ENCODE measurements at places on chromosomes 2 and 18.

DNA sequence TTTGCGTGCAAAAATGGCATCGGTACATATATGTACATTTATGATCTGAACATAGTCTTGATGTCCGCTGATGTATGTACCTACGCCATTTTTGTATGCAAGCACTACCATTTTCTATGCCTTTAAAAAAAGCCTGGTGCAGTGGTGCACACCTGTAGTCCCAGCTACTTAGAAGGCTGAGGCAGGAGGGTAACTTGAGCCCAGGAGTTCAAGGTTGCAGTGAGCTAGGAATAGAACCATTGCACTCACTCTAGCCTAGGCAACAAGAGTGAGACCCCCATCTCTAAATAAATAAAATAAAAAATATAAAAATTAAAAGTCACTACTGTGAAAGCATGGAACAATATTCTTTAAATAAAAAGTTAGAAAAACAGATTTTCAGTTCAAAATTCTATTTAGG, 16.7 kb downstream of the RAB1A start:
- DNase-seq, result no peak

- DNase-seq, result no peak
Measured at GRCh38 chr2:135893374-135893794, 17.1 kb upstream of the MCM6 start.

- DNase-seq, result peak; percentile 29
Measured at GRCh38 chr2:188381614-188382013, 89.9 kb downstream of the GULP1 start.

DNA sequence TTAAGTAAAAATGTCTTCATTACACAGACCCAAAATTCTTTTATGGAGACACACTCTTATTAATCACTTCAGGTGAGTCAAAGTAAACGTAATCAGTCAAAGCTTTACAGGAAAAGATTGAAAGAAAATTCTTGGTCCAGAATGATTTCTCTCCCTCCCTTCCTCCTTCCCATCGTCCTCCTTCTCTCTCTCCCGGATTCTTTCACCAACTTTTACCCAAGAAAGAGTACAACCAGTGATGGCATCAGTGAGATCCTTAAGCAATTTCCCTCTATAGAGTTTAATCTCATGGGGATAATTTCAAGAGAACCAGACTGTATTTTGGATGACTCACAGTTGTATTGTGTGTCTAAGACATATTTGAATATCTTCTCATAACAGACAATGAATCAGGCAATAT, 258.1 kb downstream of the ALK start:
- no peak for DNase-seq

DNA sequence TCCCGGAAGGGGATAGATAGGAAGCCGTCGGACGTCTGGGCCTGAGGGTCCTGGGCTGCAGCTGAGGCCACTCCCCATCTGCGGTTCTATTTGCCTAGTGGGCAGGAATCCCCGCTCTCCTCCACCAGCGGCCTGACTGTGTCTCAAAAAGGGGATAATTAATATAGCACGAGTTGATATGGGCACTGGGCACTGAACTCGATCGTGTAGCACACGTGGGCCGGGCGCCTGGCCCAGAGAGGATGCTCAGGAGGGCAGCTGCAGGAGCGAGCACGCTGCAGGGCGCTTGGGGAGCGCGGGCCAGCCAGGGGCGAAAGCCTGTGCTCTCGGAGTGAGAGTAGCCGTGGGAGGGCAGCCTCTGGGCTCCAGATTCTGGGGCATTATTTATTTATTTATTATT, 8.8 kb upstream of the GBX2 start:
- no peak for DNase-seq

DNA sequence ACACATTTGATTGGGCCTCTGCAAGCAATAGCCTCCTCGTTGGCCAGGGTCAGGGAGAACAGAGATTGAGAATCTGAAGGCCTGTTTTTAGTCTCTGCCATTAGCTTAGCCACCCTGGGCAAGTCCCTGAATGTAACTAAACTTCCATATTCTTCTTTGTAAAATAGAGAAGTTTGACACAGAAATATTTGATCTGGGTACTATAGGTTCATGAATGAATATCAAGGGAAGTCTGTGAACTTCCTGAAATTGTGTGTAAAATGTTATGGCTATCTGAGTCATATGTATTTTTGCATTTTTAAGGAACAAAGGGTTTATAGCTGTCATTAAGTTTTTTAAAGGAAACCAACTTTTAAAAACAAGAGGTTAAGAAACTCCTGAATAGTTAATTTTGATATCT, 23.2 kb downstream of the RND3 start:
- no peak for DNase-seq

DNA sequence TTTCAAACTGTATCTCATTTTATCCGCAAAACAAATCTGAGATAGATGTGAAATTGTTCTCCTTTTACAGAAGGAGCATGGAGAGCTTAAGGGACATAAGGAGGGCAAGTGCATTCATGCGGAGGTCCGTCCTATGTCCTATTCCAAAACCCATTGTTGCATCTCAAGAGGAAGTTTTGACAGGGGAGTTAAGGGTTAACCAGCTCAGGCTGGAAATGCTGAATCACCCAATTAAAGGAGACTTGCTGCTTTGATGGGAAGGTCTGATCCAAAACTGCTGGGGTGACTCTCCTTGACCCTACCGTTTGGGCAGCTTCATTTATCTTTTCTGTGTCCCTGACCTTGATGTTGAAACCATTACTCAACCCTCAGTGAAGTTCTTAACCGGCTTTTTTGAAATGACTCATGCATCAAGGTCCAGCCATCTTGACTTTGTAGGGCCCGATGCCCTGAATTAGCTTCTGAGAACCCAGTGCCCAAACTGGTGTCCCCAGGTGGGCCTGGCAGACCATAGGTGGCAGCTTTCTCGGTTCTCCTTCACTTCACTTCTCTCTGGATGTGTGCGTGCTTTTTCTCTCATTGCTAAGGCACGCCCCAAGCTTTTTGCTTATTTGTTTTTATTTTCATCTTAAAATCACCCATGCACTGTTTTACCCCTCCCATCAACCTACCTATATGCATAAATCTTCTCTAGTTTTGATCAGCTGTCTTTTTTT, 15.9 kb upstream of the TXNDC2 start:
- peak; percentile 56 for DNase-seq

- DNase-seq, result no peak
Measured at GRCh38 chr2:105121434-105121833, 83.6 kb downstream of the MRPS9 start.

DNA sequence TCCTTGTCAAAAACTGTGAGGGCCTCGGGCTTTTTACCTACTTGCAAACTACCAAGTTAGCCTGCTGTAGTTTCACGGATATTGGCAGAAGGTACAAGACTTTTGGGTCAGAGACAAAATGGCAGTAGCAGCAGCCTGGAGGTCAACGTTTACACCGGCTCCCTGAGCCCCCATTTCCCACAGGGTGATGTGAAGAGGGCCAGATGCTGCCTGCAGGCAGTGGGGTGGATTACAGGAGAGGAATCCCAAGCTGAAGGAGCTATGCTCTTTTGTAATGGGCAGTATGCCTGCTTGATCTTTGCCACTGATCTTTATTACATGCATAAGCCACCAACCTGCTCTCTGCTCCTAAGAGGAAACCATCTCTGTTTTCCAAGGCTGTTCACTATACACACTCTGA, 29.5 kb upstream of the SP5 start:
- no peak for DNase-seq

- no peak for DNase-seq
Measured at GRCh38 chr2:16034975-16035746, 94.8 kb downstream of the MYCN start.

- no peak for DNase-seq
Measured at GRCh38 chr2:38092196-38092902, 16.4 kb upstream of the CYP1B1 start.

DNA sequence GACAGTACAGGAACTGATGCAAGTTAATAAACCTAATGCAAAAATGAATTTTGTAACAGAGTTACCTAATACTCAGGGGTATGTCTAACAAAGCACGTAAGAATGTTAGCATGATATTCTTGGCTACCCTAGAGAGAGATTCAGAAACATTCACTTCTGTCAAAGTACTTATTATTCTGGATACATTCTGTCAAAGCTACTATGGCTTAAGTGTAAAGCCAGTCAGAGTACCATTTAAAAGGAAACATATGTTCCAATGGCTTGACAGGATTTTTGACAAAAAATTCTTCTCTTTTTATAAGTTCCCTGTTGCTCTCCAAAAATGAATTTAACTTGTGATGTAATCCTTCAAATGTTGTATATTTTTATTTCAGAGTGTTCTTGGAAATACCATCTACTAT, 85.5 kb downstream of the PIGN start:
- no peak for DNase-seq

DNA sequence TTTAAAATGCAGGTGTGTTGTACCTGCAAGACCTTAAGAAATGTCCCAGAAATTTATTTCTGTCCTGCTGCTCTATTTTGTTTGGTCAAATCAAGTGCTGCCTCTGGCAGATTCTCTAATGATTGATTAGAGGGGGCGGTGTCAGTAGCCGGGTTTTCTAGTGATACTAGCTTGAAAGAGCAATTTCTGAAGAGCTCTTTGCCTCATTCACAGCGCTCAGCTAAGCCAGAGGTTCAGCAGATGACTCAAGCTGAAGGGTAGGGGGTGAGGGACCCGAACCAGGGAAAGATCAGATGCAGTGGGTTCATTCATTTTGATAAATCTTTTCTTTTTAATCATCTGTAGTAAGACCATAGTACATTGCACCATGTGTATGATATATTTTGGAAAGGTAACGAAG, 15.0 kb downstream of the ZBTB7C start:
- no peak for DNase-seq

- no peak for DNase-seq
Measured at GRCh38 chr2:145688156-145688555, 1168.2 kb upstream of the ZEB2 start.

- DNase-seq, result peak; percentile 17
Measured at GRCh38 chr2:40256649-40257048, 195.2 kb downstream of the SLC8A1 start.

DNA sequence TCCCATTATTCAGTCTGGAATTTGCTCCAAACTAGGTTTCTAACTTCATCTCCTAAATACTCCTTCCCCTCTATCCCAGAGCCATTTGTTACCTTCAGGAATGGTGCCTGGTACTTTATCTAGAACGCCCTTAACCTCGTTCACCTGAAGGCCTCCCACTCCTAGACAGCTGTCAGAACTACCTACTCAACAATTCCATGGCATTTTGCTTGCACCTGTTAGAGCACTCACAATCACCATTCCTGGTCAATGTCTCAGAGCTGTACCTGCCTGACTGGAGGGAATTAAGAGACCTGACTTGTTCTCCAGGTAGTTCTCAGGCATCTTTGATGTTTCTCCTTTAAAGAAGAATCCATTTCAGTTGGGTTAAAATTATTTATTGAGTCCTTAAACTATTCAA, 88.9 kb downstream of the GAREM1 start:
- no peak for DNase-seq

GRCh38 chr2:130765464-130765863, 10.1 kb downstream of the AMER3 start:
- DNase-seq, result no peak

GRCh38 chr2:107584577-107584976, 242.1 kb upstream of the RGPD4 start:
- DNase-seq, result no peak

GRCh38 chr2:191506515-191506914, 171.4 kb upstream of the NABP1 start:
- DNase-seq, result no peak

- DNase-seq, result no peak
Measured at GRCh38 chr2:231387904-231388724, 7.4 kb upstream of the B3GNT7 start.

DNA sequence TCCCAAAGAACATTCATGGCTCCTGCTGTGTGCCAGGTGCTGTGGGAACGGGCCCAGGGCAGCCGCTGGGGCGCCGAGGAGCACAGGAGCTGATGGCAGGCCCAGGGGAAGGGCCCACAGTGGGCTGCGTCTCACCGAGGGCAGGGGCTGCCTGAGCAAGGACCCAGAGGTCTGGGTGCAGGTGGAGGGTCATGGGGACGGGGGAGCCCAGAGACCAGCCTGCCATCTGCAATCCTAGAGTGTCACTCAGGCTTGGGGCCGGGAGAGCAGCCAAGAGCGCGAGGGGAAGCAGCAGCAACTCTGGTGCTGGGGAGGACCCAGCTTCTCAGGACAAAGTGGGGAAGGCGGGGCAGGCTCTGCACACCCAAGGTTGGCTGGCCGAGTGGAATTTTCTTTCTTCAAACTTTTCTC, 207.4 kb downstream of the HDAC4 start:
- DNase-seq, result no peak

DNA sequence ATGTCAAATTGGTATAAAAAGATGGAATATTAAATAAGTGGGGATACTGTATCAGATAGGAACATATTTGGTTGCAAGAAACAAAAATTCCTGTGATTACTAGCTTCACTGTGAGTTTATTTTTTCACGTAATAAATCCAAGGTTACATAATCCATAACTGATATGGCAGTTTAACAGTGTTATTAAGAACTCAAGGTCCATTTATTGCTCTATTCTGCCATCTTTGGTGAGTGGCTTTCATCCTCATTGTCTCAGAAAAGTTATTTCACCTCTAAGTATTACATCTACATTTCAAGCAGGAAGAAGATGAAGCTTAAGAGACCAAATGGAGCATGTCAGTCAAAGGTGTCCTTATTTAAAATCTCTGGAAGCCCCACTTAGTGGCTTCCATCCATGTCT, 37.2 kb downstream of the YIPF4 start:
- DNase-seq, result no peak

DNA sequence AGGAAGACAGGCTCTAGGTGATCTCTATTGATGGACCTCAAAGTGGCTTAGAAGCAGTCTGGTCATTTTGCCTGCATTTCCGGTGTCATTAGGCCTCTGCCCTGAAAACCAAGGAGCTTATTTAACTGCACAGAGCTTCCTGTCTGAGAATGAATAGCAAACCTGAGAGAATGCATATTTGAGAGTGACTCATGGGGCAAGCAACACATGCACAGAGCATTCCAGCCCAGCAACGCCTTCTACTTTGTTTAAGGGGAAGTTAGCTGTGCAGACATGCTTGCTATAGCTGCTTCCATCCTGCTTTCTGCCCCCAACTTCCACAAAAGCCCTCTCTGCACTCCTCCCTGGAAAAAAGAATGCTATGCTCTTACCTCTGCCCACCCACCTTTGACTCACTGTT, 232.8 kb downstream of the GRB14 start:
- DNase-seq, result peak; percentile 51

DNA sequence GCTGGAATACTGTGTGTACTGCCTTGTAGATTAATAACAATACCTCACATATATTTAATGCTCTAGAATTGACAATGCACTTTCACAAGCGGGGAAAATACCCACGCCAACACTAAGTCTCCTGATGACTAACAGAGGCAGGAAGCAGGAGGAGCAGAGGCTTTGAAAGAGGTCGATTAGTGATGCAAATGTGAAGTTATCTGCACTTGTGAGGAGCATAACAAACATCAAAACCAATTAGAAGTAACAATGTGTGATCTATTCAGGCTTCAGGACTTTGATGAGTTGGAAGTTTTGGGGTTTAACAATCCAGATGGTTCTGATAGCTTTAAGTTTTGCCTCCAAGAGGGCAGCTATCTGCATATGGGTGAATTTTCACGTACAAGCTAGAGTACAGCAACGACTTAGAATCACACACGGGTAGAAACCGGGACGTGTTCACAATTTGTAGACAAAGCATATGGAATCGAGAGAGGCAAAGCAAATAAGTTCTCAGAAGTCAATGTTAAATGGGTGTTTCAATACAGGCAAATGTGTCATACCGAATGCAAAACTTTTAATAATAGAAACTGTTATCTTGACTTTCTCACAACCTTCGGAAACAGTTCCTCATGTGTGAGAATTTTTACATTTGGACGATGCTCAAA, 114.5 kb downstream of the METTL8 start:
- no peak for DNase-seq

- no peak for DNase-seq
Measured at GRCh38 chr18:75529394-75529793, 101.9 kb upstream of the SMIM21 start.

Data from HTR-8/SVneo (cell line).